DMS79 (cell line): ENCODE measurements at places on chromosomes 13 and 19.

DNA sequence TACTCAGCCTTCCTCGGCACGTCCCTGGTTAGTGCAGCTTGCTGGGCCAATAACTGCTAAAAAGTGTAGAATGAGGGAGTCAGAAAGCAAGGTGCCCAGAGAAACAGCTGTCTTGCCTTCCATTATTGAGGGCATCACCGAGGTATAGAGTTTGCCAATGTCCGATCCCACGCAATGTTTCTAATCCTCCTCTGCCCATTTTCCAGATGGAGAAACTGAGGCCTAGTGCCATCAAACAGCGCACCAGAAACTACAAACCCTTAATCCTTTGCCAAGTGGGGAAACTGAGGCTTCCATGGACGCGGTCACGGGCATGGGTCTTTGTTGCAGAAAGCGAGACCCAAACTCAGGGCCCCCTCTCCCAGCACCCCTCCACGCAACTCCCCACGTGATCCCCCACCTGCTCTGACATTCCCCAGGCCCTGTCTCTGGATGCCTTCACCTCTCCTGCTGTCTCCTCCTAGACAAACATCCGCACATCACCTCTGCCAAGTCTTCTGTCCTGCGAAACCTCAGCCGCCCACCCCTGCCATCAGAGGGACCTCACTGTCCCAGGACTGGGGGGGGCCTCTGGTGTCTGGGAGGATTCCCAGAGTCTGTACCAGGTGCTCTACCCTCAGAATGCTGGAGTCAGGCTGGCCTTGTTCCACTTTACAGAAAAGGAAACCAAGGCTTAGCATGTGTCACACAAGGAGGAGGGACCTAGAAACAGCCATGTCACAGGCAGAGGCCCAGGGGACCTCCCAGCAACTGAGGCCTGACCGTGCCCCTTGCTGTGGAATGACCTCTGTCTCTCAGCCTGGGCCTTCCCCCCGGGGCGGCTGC is 930 bp upstream of the PDE4C start:
- no peak for DNase-seq

GRCh38 chr19:18542941-18543813 is at the start of gene FKBP8:
TSS of gene FKBP8 (minus strand) at chr19:18543573. CDS start at chr19:18541970, 1,603 bp downstream.
- peak; percentile 65 for DNase-seq

DNA sequence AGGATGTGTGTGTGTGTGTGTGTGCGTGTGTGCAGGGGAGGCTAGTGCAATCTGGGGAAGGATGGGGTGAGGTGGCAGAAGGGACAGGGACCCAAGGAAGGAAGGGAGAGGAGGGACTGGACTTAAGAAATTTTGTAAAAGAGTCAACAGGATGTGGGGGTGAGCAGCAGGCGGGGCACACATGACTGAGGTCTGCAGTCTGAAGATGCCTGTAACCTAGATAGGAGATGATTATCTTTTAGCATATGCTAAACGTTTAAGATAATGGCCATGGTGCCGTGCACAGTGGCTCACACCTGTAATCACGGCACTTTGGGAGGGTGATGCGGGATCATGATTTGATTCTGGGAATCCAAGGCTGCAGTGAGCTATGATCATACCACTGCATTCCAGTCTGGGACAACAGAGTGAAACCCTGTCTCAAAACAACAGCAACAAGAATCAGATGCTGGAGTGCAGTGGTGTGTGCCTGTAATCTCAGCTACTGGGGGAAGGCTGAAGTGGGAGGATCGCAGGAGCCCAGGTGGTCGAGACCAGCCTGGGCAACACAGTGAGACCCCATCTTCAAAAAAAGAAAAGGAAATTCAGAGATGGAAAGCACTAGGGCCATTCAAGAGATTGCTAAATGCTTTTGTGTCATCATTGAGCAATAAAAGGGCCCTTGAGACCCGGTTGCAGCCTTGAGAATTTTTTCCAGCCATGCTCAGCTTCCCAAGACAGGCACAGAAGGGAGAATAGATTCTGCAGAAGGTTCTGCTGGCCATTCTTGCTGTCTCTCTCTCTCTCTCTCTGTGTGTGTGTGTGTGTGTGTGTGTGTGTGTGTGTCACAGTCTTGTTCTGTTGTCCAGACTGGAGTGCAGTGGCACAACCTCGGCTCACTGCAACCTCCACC is 3.8 kb upstream of the ZNF414 start:
- DNase-seq = no peak

DNA sequence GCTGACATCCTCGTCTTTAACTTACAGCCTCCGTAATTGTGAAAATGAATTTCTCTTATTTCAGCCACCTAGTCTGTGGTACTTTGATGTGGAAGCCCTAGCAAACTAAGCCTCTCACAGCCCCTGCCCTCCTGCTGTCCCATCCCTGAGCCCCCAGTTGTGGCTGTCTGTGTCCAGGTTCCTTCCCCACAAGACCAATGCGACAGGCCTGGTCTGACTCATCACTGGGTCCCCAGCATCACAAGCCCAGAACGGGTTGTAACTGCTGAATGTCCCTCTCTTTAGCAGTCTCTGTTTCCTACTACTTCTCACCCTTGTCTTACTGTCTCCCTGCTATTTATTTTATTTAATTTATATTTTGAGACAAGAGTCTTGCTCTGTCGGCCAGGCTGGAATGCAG is 5.7 kb downstream of the POU2F2 start:
- no peak for DNase-seq

DNA sequence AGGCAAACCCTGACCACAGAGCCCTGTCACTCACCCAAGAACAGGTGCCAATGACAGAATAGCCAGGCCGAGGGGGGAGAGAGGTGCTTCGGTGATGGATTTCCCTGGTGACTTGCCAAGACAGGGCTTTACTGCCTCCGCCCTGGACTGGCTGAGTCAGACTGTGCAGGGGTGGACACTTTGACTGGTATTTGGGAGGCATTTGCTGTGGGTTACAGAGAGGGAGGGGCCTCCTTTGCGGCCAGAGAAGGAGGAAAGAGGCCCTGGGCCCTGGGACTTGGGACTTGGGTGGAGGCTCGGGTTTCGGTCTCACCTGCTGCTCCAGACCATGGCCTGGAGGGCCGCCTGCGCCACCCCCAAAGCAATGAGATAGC is 4.6 kb upstream of the EPS8L1 start:
- DNase-seq = no peak

DNA sequence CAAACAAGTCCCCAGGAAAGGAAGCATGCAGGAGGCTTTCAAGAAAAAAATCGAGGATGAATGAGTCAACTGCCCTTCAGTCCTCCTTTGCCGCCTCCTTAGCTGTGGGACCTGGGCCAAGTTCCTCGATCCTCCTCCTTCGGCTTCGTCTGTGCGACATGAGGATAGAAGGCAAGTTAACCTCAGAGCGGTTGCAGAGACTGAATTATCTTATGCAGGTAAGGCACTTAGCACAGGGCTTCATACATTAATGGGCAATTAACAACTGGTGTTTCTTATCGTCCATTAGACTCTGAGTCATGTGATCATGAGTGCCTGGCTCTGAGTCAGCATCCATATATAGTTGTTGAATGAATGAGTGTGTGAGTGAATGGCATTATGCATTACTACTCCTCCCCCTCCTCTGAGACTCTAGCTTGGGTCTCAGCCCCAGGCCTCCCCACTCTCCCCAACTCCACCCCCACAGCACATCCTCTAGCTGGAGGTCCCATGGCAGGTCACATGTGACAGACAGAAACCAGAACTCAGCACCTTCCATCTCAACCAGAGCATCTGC is 1.6 kb upstream of the TTC9B start:
- DNase-seq = peak; percentile 93

DNA sequence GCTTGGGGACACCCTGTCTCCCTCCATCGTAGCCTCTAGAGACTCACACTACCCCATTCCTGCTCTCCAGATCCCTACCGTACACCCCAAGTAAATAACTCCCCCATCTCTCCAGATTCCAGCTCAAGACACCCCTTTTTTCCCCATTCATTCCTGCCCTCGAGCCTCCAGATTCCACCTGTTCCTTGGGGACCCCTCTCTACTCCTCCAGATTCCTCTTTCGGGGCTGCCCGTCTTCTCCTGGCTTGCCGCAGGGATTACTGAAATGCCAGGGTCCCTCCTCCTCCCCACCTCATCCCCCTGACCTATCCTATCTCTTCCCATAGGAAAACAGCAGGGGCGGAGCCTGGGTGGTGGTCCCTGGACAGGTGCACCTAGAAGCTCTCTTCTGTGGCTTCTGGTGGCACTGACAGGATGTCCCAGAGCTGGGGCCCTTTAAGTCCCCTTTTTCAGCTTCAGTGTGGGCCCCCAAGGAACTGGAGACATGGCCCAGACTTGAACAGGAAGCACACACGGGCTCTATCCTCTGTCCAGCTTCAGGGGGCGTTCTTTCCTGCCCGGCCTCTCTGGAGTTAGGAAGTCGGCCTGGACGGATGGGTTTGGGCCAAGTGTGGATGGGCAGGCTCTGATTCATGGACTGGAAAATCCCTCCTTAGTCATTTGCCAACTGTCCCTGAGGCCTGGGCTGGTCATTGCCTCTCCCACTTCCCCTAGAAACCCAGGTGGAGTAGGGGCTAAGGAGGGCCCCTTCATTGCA is 1.2 kb downstream of the ZSWIM4 start:
- no peak for DNase-seq

DNA sequence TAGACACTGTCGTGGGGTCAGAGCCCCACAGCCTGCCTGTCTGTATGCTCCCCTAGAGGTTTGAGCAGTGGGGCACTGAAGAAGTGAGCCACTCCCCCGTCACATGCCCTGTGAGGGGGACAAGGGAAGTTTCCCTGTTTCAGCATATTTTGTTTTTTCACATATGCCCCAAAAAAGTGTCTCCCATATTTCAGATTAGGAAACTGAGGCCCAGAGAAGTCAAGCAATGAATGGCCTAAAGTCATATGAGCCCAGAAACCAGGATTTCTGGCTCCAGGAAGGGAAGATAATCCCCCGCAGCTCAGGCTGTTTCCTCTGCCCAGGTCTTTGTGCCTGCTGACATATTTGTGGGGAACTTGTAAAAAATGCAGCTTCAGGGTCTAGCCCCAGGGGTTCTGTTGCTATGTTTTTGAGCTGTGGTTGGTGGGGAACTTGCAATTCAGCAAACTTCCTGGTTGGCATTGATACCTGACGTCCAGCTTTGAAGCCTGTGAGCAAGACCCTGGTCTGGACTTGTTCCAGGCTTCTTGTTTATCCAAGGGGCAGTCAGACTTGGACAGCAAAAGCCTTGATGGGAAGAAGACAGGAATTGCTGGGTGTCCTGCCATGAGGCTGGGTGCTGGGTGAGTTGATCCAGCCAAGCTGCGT is 9.5 kb downstream of the RASL11A start:
- no peak for DNase-seq

DNA sequence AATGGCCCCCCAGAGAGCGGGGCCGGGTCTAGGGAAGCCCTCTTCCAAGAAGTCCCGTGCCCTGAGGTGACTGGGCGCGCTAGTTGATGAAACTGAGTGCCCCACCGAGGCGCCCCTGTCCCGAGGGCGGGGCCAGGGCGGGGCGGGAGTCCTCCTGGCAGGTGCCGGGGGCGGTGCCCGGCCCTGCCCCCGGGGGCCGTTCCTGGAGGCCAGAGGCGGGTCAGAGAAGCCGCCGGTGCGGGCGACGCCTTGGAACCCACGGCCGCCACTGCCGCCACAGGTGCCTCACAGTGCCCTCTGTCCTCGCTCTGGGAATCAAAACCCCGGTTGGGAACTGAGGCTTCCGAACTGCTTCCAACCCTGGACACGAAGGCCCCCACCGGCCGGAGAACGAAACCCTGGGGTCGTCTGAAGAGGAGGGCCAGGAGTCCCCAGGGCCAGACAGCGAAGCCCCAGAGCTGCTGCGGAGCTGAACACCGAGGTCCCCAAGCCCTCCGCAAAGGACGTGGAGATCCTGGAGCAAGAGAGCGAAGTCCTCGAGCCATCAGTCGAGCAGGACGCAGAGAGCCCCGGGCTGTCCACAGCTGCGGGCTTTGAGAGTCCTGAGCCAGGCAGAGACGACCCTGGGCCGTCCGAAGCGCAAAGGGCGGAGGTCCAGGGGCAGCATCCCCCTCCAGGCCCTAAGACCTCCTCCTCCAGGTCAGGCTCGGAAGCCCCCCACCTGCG is at the start of gene MISP3:
Gene MISP3, plus strand, starts transcription at position 252 of the 726 bp plus-strand sequence. CDS start 524 bp downstream, outside the sequence.
- peak; percentile 50 for DNase-seq

- peak; percentile 85 for DNase-seq
These were observed at the start of gene REXO1 for GRCh38 chr19:1848399-1849131. TSS of gene REXO1 (minus strand) at chr19:1848483. CDS start at chr19:1848358, 125 bp downstream.

- DNase-seq = no peak
These were observed 8.7 kb upstream of the ATP12A start for GRCh38 chr13:24671386-24672113.

GRCh38 chr19:34088292-34088691 is 84.0 kb upstream of the LSM14A start:
- DNase-seq = no peak

DNA sequence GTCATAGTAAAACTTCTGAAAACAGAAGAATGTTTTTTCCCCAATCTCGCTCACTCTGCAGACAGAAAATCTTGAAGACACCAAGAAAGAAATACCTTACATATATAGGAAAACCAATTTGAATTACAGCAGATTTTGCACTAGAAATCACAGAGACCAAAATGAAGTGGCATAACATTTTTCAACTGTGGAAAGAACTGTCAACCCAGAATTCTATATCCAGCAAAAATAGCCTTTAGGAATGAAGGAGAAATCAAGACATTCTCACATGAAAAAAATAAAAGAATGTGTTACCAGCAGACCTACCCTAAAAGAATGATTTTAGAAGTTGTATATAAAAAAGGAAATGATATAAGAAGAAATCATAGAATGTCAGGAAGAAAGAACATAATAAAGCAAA is 28.7 kb downstream of the CCDC122 start:
- no peak for DNase-seq

GRCh38 chr13:94053986-94054593 is 425.4 kb downstream of the DCT start:
- no peak for DNase-seq

- DNase-seq = no peak
These were observed 40.7 kb downstream of the GAS6 start for GRCh38 chr13:113822956-113823744.

GRCh38 chr13:42571895-42572294 is 2.1 kb upstream of the TNFSF11 start:
- DNase-seq = no peak

DNA sequence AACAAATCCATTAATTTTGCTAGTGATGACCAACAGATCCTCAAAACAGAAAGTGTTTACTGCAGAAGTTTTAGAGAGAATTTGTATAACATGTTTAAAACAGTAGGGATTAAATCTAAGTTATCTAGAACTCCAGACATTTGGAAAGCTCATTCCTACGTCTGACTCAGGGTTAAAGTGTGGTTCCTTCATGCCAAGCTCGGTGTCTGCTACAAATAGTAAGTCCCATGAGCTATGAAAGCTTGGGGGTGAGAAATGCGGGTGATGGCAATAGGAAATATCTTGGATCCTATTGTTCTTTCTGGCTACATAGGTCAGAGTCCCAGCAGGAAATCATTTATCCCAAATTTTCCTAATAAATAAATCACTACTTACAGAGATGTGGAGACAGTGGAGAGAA is 867.1 kb downstream of the UQCRFS1 start:
- DNase-seq = no peak

DNA sequence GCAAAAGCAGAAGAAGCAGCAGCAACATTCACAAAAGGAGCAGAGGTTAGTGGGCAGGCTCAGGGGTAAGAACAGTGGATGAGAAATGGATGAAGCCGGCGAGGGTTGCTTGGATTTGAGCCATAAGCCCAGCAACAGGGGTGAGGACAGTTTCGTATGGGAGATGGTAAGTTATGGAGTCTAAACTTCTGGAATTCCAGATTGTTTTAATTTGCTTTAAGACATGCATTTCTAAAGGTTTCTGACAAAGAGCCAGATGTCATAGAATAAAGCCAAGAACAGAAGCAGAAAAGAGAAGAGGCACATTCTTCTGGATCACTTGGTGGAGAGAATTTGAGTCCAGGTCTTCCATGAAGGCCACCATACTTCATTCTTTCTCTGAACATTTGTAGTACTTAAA is 76.6 kb downstream of the TNFSF11 start:
- DNase-seq = no peak

- DNase-seq = no peak
These were observed 1320.2 kb upstream of the PCDH9 start for GRCh38 chr13:68550330-68550729.

- DNase-seq = no peak
These were observed 68.2 kb downstream of the ITGBL1 start for GRCh38 chr13:101520672-101521071.
